Caco-2 (cell line): ENCODE measurements at places on chromosomes 12 and 14. TPM values are rescaled to one million over a fixed set of nuclear protein-coding genes. Genes with fewer than 3 reads are reported as not detected.

Gene OASL
- total RNA-seq = 0.11 and 0.35 TPM in 2 replicates

DNA sequence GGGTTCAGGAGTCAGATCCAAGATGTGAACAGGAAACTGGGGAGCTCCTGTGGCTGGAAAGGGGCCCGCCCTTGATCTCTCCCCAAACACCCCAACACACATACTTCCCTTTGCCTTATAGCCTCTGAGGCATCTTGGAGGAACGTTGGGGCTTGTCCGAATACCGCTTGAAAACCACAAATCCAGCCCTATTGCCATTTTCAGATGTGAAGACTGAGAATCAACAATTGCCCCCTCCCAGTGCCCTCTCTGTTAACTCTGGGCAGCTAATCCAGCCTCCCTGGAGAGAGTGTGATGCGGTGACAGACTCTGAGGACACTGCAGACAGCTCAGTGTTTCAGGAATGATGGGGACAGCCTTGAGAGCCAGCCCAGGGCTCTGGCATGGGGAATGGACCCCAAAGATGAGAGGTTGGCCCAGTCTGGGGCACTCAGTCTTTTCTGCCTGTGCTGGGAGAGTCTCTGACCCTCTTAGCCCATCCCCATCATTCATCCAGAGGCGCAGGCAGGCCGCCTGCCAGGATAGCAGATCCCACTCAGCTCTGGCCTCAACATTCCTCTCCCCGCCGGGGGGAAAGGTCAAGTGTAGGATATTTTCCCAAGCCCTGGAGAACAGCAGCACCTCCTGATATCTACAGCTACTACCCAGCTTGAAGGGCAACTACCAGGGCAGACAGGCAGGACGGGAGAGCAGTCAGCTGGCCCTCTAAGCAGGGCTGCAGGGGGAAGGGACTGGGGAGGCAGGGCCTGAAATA, 24.6 kb upstream of the LTBP2 start:
- no peak for DNase-seq
- H3K27me3 ChIP-seq = no peaks in the 10 kb centered on the region

- DNase-seq = no peak
- no peaks in the 10 kb centered on the region for H3K36me3 ChIP-seq
- 0 out of 2 replicates have a peak overlapping the region, but pooled peaks have one; percentile 14 for H3K4me3 ChIP-seq
- H3K27me3 ChIP-seq = no peaks in the 10 kb centered on the region
- H3K27ac ChIP-seq = peak overlapping the region; percentile 82
- H3K4me1 ChIP-seq = peaks cover 47% of the 10 kb centered on the region
Observed at GRCh38 chr12:124919521-124920352, 5.3 kb upstream of the UBC start.

GRCh38 chr14:100587763-100588411, 670 bp upstream of the BEGAIN start:
- no peaks in the 10 kb centered on the region; the same call in none of the 2 replicates for H3K27me3 ChIP-seq

Gene MMP19
- 1.9 and 2.2 TPM in 2 replicates for total RNA-seq

DNA sequence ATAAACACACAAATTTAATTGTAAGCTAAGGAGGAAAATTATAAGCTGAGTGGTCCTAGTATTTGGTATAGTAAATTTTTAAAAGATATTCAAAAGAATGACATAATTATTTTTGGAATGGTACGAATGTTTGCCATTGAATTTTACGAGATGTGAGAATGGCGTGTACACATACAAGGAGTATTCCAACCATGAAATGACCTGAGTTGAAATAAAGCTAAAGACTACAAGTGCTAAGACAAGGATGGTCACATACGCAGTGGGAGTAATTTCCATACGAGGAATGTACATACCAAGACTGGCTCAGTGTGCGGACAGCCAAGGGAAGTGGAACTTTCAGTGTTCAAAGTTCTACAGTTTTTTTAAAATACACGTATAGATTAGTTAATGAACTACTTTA, 21.1 kb upstream of the ETV6 start:
- no peak overlapping the region for H3K27ac ChIP-seq
- H3K4me3 ChIP-seq = no peak overlapping the region
- no peak for DNase-seq
- no peaks in the 10 kb centered on the region for H3K27me3 ChIP-seq
- H3K36me3 ChIP-seq = no peaks in the 10 kb centered on the region
- peaks cover 7% of the 10 kb centered on the region for H3K4me1 ChIP-seq

DNA sequence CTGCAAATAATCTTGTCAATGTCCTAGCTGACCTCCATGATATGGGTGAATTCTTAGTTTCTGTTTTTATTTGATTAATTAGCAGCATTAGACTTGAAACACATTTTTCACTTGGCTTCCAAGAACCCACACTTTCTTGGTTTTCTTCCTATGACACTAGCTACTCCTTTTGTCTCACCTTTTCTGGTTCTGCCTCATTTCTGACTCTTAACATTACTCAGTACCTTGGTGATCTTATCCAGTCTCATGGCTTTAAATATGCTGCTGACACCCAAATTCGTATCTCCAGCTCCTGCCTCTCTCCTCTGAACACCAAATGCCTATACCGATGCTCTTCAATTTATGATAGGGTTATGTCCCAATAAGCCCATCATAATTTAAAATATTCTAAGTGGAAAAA, 32.0 kb upstream of the SSTR1 start:
- H3K4me3 ChIP-seq = no peak overlapping the region
- no peaks in the 10 kb centered on the region for H3K36me3 ChIP-seq
- DNase-seq = no peak
- H3K4me1 ChIP-seq = no peaks in the 10 kb centered on the region
- H3K27ac ChIP-seq = no peak overlapping the region
- no peaks in the 10 kb centered on the region for H3K27me3 ChIP-seq

- H3K36me3 ChIP-seq = no peaks in the 10 kb centered on the region
- no peaks in the 10 kb centered on the region for H3K4me1 ChIP-seq
- no peak overlapping the region for H3K4me3 ChIP-seq
Observed at GRCh38 chr12:93967454-93967853, 180.9 kb upstream of the PLXNC1 start.

DNA sequence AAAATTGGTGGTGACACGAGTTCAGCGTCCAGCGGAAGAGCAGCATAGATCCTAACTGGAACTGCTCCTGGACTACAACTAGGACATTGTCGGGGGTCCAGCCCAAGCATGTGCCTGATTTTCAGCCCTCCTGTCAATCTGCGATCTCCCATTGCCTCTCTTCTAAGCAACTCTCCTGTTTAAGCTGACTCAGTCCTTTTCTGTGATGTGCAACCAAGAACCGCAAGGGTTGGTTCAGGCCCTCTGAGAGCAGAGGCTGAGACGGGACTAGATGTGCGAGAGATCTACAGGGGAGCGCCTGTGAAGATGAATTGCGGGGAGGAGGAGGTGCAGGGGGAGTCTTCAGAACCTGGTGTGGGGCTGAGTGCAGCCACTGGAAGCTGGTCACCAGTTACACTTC, 3.7 kb upstream of the PAPLN start:
- no peak overlapping the region for H3K4me3 ChIP-seq
- H3K4me1 ChIP-seq = peaks cover 30% of the 10 kb centered on the region
- H3K27me3 ChIP-seq = no peaks in the 10 kb centered on the region
- H3K27ac ChIP-seq = peak overlapping the region; percentile 30
- H3K36me3 ChIP-seq = no peaks in the 10 kb centered on the region

Gene PTPRQ
- total RNA-seq = not detected in 2 replicates

GRCh38 chr14:105760691-105761344, 234.4 kb downstream of the TMEM121 start:
- H3K27ac ChIP-seq = no peak overlapping the region
- no peak for DNase-seq
- H3K4me3 ChIP-seq = no peak overlapping the region
- no peaks in the 10 kb centered on the region for H3K36me3 ChIP-seq
